ENCODE measurements at places on chromosomes 3 and 15. TPM values are rescaled to one million over a fixed set of nuclear protein-coding genes. Genes with fewer than 3 reads are reported as not detected.

DNA sequence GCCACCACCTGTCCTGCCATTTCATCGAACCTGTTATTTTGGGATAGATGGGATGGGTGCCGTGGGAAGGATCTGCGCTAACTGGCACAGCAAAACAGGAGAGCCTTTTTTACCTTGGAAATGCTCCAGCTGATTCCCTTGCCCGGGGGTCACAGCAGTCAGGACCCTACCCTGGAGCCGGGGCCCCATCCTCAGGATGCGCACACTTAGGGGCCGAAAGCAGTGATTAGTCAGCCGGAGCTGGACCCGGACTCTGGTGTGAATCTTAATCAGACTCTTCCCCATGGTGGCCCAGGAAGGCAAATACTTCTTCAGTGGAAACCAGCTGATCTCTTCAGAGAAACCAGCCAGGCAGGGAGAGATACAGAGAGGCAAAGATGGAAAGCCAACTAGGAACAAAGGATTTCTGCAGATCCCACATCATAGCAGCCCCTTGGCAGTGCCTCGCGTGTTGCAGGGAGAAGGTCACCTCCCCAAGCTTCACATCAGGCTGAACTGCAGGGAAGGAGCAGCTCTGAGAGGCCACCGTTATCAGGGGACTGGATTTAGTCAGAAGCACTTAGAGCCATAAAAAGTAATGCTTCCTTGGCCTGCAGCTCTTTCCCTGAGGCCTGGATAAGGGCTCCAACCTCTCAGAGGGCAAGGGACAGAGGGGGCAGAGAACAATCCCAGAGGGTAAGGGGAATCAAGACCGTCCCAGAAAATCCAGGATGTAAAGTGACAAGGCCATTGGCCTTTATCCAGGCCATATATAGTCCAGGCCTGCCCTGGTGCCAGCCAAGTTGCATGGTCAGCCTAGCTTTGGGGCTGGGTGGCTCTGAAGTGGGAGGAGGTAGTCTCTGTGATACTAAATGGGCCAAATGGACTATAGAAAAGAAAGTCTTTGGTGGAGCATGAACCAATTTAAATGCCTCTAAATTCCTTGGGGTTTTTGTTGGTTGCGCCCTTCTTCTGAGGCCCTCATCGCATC lies 52.9 kb downstream of the WDR76 start:
- DNase-seq: no peak

DNA sequence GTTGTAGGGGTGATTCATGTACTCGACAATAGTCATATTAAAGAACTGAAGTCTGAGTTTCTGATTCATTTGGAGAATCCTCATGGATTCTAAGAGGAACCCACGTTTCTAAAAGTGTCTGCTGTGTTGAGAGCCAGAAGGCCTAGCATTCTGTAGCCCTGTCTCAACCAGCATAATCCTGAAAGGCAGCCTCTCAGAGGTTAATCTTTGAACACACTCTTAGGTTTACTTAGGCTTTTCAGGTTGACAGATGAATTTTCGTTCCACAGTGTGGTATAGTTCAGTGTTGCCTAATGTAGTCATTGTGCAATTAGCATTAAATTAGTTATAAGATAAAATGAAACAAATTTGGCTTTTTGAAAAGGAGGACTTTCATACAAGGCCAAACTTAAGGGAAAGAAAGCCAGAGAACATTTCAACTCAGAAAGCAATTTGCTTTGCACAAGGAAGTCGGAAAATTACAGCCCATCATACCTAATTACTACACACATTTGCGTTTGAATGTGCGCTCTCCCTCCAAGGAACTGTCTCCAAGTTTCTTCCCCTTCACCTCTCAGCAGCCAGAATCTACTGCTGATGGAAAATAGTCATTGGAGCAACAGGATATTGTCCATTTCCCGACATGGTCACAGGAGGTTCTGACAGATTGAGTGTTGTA lies 42.0 kb downstream of the AGBL1 start:
- no peak for DNase-seq

GRCh38 chr3:32224016-32224516 lies 14.4 kb upstream of the CMTM8 start:
- no peak for DNase-seq

DNA sequence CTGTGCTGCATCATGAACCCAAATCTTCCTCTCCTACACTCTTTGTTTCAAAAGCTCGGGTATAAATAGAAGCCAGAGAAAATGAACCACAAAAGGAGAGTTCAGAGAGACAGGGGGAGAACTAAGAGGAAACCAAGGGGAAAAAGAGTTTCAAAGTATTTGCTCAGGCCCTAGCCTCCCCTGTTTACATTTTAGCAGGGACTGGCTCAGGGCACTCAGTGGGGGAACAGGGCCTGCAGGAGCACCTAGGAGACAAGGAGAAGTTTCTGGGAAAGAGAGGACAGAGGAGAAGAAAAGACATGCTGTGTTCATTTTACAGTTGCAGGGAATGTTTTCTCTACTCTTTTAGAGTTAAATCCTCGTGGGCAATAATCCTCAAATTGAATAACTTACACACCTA lies 8.5 kb upstream of the IL17RD start:
- no peak for DNase-seq

DNA sequence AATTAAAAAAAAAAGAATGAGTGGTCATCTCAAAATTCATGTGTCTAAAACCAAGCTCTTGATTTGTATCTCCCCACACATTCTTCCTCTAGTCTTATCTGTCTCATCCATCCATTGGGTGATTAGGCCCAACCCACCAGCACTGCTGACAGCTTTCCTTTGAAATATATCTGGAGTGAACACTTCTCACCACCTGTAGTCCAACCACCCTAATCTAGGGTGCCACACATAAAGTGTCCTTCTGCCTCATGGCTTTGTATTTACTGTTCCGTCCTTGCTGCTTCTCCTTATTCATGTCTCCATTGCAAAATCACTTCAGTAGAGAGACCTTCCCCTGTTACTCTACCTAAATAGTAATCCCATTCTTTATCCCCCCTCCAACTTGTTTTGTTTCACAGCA lies 82.4 kb upstream of the PTX3 start:
- no peak for DNase-seq

DNA sequence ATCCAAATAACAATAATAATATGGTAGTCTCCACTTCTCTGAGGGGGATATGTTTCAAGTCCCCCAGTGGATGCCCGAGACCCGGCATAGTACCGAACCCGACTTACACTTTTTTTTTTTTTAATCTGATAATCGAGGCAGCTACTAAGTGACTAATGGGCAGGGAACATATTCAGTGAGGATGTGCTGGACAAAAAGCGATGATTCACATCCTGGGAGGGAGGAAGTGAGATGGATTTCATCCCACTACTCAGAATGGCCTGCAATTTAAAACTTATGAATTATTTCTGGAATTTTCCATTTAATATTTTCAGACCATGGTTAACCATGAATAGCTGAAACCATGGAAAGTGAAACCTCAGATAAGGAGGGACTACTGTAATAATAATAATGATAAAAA lies 49.5 kb upstream of the SELENOK start:
- no peak for DNase-seq

GRCh38 chr3:74750901-74751300 lies 136.4 kb upstream of the CNTN3 start:
- no peak for DNase-seq

- no peak for DNase-seq
Observed at GRCh38 chr15:25772500-25772899, 90.6 kb downstream of the ATP10A start.

GRCh38 chr3:100269001-100269400 lies 8.2 kb downstream of the TBC1D23 start:
- no peak for DNase-seq

DNA sequence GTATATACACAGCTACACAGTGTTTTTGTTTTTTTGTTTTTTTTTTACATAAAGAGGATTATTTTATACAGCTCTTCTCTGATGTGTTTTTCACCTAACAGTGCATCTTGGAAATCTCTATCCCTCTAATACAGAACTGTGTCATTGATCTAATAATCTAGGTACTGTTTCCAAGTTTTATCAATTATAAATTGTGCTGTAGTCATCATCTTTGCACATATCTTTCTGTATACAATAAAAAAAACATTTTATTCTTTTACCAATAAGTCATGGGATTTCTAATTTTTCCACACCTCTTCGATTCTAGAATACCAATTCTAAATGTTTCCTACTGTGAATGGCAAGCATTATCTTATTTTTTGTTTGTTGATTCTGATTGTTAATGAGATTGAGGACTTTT lies 1.7 kb upstream of the PLSCR2 start:
- no peak for DNase-seq

GRCh38 chr3:159960188-159961148 lies 28.2 kb upstream of the IL12A start:
- no peak for DNase-seq

- DNase-seq: no peak
Observed at GRCh38 chr15:42471002-42471401, 19.9 kb downstream of the ZNF106 start.

GRCh38 chr3:145936971-145937370 lies 224.0 kb downstream of the PLOD2 start:
- DNase-seq: no peak

DNA sequence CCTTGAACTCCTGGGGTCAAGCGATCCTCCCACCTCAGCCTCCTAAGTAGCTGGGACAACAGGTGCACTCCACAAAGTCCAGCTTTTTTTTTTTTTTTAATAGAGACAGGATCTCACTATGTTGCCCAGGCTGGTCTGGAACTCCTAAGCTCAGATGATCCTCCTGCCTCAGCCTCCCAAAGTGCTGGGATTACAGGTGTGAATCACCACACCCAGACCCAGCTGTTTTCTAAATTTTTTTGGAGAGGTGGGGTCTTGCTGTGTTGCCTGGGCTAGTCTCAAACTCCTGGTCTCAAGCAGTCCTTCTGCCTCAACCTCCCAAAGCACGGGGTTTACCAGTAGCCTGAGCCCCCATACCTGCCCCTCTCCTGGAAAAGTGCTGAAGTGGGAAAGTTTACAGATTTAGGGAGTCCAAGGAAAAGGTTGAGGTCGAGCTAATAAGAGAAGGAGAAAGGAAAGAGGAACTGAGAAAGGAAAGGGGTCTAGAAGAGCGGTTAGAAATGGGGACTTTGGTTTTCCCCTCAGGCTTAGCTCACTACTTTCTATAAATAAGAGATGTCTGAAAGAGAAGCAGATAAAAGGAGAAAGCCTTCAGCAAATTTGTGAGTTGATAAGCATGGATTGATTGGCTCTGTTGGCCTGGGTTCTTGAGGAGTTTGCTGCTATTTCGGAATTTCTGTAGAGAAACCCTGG lies 23.6 kb downstream of the UBE2E1 start:
- no peak for DNase-seq

DNA sequence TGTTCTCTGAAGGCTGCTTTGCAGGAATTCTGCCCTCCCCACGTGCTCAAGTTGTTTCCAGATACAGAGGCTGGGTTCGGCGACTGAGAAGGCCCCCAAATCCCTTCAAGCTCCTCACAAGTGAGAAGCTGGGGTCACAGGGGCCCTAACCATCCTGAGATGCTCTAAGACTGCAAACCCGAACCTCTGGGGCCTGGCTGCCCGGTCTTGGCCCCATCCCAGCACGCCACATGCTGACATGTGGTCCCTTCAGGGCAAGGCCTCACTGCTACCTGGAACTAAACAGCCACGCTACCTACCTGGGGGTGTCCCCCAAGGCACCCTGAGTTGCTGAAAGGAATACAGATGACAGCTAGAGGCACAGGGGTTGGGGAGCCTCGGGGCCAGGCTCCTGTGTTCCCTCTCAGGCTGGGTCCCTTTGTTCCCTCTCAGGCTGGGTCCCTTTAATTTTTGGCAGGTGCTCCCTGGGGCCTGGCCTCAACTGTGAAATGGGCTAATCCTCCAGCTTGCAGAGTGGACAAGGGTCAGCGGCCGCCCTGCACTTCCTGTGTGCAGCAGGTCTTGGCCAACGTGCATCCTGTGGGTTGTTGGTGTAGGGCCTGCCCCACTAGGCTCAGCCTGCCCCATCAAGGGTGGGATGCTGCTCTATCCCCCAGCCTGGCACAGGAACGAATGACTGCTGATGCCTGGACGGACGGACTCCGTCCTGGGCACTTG lies 32.5 kb downstream of the KLHL25 start:
- DNase-seq: no peak

DNA sequence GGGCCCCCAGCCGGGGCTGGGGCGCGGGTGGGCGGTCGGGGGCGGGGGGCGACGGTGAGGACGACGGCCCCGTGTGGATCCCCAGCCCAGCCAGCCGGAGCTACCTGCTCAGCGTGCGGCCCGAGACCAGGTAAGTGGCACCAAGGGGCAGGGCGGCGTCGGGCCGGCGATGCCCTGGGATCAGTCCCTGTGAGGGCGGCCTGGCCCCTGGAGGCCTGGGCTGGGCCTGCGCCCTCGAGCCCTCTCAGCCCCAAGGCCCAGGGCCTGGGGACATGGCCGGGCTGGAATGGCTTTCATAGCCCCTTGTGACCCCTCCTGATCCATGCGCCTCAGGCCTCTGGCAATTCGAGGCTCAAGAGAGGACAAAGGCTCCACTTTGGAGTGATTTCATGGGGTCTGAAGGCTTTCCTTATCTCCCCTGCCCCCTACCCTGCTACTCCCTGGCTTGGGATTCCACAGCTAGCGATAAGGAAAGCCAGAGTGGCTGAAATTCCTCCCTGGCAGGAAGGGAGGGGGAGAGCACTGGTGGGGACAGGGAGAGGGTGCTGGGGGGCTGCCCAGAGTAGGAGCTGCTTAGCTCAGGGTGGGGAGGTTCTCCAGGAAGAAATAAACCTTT lies 418 bp downstream of the ALPK3 start:
- DNase-seq: no peak

DNA sequence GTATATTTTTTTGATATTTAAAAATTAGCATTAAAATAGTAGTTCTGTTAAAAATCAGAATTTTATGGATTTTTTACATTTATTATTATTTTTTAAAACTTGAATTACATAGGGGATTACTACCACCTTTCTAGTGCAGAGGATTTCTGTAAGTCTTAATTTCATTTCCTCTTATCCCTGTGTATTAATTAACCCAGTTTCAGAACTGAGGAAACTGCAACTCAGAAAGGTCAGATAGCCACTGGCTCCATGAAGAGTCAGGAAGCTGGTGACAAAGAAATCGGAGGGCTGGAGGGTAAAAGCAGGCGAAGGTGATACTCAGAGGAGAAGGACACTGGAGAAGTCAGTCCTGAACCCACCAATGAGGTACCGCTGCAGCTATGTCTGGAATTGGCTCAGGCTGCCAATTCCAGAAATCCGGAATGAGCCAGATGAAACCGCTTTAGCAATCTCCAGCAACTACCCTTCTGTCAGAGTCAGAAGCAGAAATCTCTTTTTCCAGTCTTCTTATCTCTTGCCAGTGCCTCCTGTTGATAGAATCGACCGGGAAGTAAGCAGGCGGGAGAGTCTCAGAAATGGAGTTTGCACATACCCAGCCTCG lies 308.5 kb downstream of the SV2B start:
- no peak for DNase-seq

DNA sequence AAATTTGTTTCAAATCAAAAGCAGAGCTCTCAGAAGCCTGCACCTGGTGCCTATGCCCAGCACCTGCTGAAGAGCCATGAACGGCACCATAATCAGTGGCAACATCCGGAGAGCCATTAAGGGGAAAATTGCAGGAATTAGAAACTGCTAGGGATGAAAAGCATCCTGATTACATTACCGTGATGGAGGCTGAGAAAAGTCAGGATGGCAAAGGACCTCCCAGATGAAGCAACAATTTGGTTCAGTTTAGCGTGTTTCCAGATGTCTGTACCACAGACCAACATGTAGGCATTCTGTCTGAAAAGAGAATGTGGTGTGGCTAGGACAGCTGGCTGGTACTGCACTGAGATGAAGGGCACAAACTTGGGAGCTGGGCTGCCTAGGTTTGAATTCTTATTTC lies 106.1 kb downstream of the EOMES start:
- DNase-seq: no peak

- DNase-seq: no peak
Observed at GRCh38 chr3:149003653-149004305, 12.4 kb downstream of the GYG1 start.

GRCh38 chr15:70055601-70056051 lies 42.1 kb downstream of the TLE3 start:
- DNase-seq: no peak

PXYLP1 gene
- 42.4 TPM for total RNA-seq

UBR1 gene
- total RNA-seq: 68.3 TPM

MASP1 gene
- 17.2 TPM for total RNA-seq
